ENCODE measurements at places on chromosomes 3 and 15.

- no peak for DNase-seq
Observed at GRCh38 chr3:123383091-123384053, 65.5 kb downstream of the ADCY5 start.

GRCh38 chr15:88454867-88455810 is 12.0 kb downstream of the MRPL46 start:
- peak; percentile 80 for DNase-seq

- no peak for DNase-seq
Observed at GRCh38 chr3:52401021-52401420, 43.9 kb downstream of the SEMA3G start.

GRCh38 chr3:58188173-58188564 is 22.6 kb downstream of the DNASE1L3 start:
- no peak for DNase-seq

GRCh38 chr3:52350416-52350815 is 34.3 kb downstream of the DNAH1 start:
- DNase-seq: no peak

GRCh38 chr3:151282921-151283320 is 4.6 kb upstream of the P2RY14 start:
- DNase-seq: no peak
